Memory B cell (primary cell): ENCODE measurements at places on chromosomes 6 and 20.

- DNase-seq = no peak
These were observed 37.2 kb downstream of the SULF2 start for GRCh38 chr20:47748069-47748468.

GRCh38 chr20:38842558-38842981, 37.1 kb downstream of the PPP1R16B start:
- no peak for DNase-seq

GRCh38 chr6:63261820-63262219, 50.6 kb downstream of the FKBP1C start:
- DNase-seq = no peak

DNA sequence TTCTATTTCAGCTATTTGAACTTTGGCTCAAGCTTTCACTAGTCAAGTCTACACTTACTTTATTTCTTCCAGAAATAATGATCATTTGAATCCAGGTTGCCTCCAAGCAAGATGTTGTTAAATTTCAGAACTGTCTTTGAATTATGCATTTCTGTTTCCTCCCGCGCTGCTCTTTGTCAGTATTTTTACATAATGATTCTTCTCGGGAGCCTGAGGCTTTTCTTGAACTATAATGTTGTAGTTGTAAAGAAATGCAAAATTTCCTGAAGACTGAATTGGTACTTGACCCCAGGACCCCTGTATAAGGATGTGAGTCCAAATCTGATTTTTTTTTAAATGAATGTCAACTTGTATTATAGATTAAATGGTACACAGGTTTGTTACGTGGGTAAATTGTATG, 80.4 kb downstream of the ARMC2 start:
- no peak for DNase-seq

DNA sequence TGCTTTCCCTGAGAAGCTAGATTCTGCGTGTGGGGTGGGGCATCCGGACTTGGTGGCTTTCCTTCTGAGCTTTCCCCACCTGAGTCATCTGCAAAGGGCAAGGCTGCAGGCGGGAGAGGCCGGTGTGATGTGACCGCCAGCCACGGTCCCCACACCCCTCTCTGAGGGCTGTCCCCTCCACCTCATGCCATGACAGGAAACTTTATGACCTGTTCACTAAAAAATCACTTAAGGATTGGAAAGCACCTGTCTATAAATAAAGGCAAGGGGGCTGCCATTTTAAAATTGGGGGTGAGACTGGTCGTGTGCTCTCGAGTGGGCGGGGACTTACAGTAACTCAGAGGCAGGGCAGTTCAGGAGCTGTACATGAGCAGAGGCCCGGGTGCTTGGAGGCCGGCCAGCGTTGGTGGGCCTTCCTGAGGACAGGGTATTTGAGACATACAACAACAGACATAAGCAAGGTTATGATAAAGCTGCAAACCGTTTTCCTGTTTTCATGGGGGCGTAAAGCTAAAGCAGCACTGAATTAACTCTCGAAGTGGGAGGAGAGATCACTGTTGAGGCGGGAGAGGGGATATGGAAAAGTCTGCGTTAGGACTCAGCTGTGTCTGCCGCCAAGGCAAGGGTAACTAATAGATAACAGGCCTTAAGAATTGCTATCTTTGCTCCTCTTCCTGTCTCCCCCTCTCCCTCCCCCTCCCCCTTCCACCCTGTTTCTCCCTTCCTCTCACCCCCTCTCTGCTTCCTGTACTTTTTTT, 16.1 kb upstream of the SERPINB1 start:
- DNase-seq = peak; percentile 38

GRCh38 chr6:137661601-137662000, 167.4 kb upstream of the OLIG3 start:
- peak; percentile 15 for DNase-seq

GRCh38 chr20:5315807-5316187, 957 bp downstream of the PROKR2 start:
- no peak for DNase-seq

GRCh38 chr20:50242863-50243609, 52.4 kb downstream of the CEBPB start:
- DNase-seq = no peak

DNA sequence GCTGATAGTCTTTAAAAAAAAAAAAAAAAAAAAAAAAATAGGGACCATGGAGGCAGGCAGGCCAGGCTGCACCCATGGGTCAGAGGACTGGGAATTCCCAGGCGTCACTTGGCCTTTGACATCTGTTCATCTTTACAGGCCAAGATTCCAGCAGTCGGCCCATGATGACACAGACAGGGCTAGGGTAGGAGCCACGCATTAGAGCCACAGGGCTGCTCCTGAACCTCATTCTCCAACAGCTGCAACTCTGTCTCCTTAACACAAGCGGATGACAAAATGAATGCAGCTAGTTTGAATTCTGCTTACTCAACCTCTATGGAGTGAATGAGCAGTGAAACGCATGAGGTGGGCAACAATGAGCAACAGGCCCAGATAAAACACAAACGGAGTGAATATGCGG, 126.4 kb downstream of the LY86 start:
- no peak for DNase-seq

- peak; percentile 36 for DNase-seq
These were observed 28.1 kb upstream of the PNPLA1 start for GRCh38 chr6:36241728-36242127.

DNA sequence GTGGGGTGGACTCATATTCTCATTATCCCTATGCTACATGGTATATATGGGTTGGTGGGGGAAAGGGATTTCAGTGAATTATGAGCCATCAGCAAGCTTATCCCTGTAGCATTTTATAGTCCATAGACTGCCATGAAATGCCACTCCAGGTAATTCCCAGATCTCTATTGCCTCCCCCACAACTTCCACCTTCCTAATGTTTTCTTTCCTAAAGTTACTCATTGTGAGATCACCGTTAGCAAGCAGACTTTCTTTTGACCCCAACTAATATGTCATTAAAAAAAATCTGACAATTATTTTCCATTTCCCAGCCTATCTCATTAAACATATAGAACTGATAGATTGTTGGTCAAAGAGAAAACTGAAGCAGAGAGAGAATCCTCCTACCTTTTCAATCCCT, 40.7 kb upstream of the TBX18 start:
- DNase-seq = no peak

DNA sequence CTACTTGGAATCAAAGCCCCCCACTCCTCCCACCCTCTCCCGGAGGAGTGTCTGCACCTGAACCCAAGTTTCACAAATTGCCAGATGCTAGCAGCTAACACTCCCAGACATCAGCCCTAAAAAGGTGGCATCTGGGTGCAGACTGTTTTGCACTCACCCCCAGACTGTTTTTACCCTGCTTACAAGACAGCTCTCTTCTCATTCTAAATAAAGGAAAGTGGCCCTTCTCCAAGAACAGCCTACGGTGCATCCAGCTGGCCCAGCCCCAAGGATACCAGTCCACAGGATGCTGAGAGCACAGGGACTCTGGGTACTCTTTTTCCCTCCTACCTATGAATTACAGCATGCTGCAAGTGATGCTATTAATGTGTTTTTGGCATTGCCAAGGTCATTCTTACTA, 842.0 kb upstream of the FLRT3 start:
- no peak for DNase-seq

DNA sequence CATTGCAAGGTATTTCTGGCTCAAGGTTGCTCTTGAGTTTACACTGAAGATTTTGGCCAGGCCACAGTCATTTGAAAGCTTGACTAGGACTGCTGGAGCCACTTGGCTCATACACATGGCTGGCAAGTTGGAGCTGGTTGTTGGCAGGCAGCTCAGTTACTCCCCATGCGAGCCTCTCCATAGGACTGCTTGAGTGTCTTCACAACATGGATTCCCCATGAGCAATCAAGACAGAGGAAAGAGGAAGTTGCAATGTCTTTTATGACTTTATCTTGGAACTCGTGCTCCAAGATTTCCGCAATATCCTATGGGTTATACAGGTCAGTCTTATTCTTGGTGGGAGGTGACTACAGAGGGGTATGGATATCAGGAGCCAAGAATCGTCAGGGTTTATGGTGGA, 1.4 kb upstream of the MANBAL start:
- DNase-seq = no peak

DNA sequence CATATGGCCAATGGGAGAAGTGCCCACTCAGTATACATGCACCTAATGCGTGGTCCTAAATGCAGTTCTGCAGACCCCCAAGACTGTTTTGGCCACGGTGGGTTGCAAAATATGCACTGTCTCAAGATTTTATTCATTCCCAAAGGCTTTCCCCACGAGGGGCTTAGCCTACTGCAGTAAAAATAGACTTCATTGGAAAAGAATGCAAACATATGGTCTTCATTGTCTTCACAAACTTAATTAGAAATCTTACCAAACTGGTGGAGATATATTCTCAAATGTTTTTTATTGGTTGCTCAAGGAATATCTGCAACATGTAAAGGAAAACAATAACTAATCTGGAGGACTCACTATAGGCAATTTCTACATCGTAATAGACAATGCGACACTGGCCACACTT, 31.6 kb upstream of the PRL start:
- no peak for DNase-seq
